Smooth muscle cell of the brain vasculature (primary cell): ENCODE measurements at places on chromosomes 4 and X.

DNA sequence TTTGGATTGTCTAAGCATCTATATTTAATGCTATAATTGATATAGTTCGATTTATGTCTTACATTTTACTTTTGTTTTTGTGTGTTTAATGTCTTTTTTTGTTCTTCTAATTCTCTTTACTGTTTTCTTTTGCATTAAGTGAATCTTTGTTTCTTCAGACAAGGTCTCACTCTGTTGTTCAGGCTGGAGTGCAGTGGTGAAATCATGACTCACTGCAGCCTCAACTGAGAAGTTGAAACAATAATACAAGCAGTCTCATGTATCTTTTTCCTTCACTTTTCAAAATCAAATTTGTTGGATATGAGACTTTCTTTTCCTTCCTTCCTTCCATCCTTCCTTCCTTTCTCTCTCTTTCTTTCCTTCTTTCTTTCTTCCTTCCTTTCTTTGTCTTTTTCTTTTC lies 1401.6 kb downstream of the ADGRL3 start:
- no peak for DNase-seq

- no peak for DNase-seq
Measured at GRCh38 chr4:7194251-7195140, 2.2 kb downstream of the SORCS2 start.

GRCh38 chr4:41257906-41258305 lies 1.2 kb downstream of the UCHL1 start:
- no peak for DNase-seq

GRCh38 chrX:8044947-8045346 lies 117.7 kb upstream of the PNPLA4 start:
- DNase-seq = no peak

GRCh38 chrX:48938721-48939425 lies 18.5 kb downstream of the OTUD5 start:
- no peak for DNase-seq

- DNase-seq = no peak
Measured at GRCh38 chr4:74770226-74770910, 24.0 kb downstream of the BTC start.

- DNase-seq = no peak
Measured at GRCh38 chr4:21879187-21879586, 69.4 kb downstream of the KCNIP4 start.

DNA sequence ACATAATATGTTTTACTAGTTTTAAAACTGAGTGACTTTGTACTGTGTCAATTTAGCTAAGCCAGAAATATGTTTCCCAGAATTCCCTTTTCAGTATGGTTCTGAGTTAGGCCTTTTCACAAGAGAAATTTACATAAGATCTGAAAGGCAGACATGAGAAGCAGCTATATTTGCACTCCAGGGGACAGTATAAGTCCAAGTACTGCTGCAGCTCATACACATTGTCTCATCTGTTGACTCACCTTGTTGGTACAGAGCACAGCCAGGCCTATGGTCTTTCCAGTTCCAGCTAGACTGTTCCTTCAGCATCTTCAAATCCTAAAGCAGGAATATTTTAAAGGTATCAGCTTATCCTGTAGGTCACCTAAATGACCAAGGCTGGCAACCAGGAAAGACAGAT lies 53.5 kb downstream of the BMP3 start:
- no peak for DNase-seq

- DNase-seq = no peak
Measured at GRCh38 chrX:50707405-50707804, 106.6 kb downstream of the SHROOM4 start.

- no peak for DNase-seq
Measured at GRCh38 chrX:75655627-75656026, 129.4 kb downstream of the MAGEE2 start.

DNA sequence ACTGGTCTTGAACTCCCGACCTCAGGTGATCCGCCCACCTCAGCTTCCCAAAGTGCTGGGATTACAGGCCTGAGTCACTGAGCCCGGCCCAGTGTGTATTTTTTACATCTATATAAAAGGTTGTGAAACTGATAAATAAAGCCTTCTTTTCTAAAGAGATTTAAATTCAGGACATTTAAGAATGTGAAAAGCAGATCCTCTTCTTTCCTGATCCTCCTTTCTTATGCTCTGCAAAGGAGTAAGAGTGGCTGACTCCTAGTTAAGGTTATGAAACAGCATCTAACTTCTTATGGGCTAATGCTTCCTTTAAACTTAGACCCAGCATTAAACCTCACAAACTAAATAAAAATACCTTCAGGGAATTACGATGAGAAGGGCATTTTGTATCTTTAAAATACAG lies 197.7 kb upstream of the MAB21L2 start:
- DNase-seq = no peak

DNA sequence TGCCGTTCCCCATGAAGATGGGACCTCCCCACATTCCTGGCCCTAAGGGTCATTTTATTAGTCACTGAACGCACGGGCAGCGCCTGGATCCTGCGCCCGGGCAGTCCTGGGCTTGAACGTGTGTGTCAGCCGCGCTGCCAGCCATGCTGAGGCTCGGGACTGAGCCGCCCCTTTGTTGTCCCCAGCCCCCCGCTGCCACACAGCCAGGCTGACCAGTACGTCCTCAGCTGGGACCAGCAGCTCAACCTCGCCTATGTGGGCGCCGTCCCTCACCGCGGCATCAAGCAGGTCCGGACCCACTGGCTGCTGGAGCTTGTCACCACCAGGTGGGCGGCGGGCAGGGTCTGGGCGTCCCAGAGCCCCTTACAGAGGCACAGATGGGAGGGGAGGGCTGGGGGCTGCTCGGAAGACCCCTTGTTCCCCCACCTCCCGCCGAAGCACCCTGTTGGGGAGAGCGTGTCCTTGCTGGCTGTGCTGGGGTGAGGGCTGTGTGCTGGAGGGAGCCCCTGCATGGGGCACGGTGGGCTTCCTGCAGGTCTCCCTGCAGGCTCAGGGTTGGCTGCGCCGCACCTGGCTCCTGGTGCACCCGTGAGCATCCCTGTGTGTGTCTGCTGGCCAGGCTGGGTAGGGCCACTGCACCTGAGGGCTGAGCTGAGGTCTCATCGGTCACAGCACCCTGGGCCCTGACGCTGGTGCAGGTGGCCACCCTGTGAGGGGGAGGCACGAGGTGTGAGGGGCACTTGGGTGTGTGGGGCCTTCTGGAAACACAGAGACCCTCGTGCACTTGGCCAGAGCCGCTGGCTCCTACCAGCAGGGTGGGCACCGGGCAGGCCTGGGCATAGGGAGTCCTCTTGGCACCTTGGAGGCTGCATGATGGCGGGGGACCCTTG lies 1.0 kb downstream of the IDUA start:
- no peak for DNase-seq

DNA sequence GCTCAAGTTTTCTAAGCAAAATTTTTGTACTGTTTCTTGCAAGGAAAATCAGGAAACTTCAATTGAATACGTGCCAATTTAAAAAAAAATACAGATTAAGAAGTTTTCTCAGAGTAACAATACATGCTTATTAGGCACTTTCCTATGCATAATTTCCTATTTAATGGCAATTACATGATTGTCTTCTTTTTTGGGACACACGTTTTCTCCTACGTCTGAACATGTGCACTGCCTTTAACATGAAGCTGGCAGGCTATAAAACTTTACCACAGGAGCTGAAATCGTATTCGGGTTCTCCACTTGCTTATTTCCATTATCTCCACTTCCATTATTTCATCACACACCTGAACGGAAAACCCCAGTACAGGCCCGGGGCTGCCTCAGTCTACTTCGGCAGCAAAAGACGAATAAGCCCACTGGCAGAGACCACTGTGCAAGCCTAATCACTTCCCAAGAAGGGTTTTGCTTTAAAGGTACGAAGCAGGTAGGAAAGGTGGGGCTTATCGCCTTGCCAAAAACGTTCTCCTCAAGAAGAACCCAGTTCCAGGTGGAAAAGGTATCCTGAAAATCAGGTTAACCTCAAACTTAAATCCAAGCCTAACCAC lies 575 bp downstream of the RCHY1 start:
- DNase-seq = no peak

- no peak for DNase-seq
Measured at GRCh38 chr4:184573701-184574100, 75.5 kb downstream of the CASP3 start.

DNA sequence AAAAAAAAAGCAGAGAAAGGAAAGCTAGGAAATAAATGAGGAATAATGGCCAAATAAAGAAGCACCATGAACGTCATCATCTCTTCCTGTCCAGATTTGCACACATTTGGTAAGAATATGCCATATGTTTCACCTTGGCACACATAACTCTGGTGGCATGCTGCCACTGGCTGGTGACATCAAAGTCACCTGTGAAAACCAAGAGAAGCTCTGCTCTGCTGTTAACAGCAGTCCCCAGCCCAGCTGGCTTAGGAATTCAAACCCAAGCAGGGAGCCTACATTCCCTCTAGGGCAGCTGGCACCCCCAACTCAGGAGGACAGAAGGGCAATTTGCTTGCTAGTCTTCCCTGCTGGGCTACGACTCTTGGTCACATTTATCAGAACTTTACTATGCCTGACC lies 77.6 kb downstream of the RASL11B start:
- no peak for DNase-seq

GRCh38 chr4:145098675-145099037 lies 545 bp downstream of the ABCE1 start:
- DNase-seq = peak; percentile 9

DNA sequence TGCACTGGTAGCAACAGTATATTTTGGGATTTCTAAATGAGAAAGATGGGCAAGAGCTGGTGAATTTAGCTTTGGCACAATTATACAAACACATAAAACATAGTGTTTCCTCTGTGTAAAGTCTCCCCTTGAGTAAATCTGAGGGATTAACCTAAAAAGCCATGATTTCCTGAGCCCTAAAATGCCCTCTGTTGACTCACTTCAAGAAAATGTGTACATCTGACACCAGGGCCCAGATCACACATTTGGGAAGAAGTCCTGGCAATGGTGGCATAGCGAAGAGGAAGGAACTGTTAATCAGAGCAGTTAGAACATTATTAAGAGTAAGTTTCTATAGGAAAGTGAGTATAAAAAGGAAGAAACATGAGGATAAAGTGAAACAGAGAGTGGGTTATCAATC lies 338.5 kb downstream of the SPOCK3 start:
- no peak for DNase-seq

DNA sequence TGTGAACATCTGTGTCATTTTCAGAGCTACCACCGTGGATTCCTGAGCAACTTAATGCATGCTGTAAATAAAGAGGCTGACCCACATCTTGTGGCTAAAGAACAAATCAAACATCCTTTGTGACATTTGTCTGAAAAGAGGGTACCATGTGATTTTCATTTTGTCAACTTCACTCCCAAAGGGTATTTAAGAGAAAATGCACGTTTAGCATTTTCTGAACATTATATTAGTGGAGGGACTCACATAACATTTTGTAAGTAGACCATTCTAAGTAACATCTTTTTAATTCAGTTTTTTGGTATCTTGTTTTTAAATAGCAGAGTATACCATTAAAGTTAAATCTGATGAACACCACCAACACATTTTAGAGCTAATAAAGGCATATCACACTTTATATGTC lies 17.0 kb upstream of the CPE start:
- no peak for DNase-seq

GRCh38 chrX:83529950-83530349 lies 21.9 kb downstream of the POU3F4 start:
- DNase-seq = no peak

GRCh38 chrX:24648495-24648894 lies 1.3 kb upstream of the PCYT1B start:
- DNase-seq = no peak

GRCh38 chrX:151621422-151621821 lies 57.9 kb downstream of the PASD1 start:
- no peak for DNase-seq

- DNase-seq = no peak
Measured at GRCh38 chrX:45975633-45976032, 569.6 kb downstream of the ZNF674 start.

DNA sequence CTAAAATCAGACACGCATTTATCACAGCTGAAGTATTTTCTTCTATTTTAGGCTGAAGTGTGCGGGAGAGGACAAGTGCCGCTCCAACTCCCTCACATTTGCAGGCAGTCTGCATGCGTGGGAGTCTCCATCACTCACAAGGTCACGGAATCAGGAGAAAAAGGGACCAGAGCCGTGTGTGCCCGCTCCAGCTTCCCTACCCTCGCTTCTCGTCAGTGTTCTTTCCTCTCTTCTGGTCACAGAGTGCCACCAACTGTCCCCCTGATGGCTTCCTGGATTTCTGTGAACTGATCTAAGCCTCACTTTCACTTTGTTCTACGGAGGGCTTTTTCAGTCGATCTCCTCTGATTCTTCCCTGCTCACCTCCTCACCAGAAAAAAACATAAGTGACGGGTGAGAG lies 407.4 kb upstream of the AADAT start:
- no peak for DNase-seq

- DNase-seq = no peak
Measured at GRCh38 chr4:6470502-6471306, 1.7 kb downstream of the PPP2R2C start.

- no peak for DNase-seq
Measured at GRCh38 chr4:182238355-182238931, 4.8 kb upstream of the TENM3 start.

- DNase-seq = no peak
Measured at GRCh38 chr4:102503831-102504786, 3.0 kb downstream of the NFKB1 start.

DNA sequence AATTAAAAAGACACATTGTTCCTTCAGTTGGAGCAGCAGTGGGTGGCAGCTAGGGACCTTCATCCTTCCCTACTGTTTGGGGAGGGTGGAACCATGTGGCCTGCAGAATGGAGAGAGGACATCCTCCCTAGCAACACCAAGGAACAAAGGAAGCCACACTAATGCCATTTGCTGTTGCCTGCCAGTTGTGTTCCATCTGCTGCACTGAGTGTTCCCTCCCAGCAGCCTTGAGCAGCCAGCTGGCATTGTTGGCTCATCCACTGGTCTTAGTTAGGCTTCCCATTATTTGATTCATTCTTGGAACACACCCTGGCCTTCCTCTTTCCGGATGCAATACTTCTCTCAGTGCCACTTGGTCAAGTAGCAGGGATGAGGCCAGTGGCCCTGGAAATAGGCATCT lies 25.0 kb upstream of the HMGB3 start:
- no peak for DNase-seq
